Calu3 (cell line): ENCODE measurements at places on chromosomes 13 and 19. TPM values are rescaled to one million over a fixed set of nuclear protein-coding genes. Genes with fewer than 3 reads are reported as not detected.
A peak's percentile ranks its signal among the peaks of the same experiment; 100 is the strongest.

Gene LHB
- total RNA-seq: 1.1 TPM in 1 of 2 replicates, not detected in the other

- no peak for DNase-seq
- no peak overlapping the region for H3K4me3 ChIP-seq
- no peaks in the 10 kb centered on the region for H3K36me3 ChIP-seq
- no peaks in the 10 kb centered on the region for H3K4me1 ChIP-seq
- H3K27me3 ChIP-seq: no peaks in the 10 kb centered on the region
Measured at GRCh38 chr13:75220238-75220542, 261.8 kb downstream of the TBC1D4 start.

DNA sequence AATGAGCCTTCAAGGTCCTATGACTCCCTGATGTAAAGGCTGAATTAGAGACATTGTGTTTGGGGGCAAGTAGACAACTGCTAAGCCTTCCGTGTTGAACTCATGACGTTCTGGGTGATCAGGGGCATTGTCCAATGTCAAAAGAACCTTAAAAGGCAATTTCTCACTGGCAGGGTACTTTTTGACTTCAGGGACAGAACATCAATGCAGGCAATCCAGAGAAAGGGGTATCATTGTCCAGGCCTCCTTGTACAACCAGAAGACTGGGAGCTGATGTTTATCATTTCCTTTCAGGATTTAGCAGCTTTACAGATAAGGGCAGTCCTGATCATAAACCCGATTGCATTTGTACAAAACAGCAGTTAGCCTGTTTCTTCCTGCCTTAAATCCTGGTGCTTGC lies 25.0 kb upstream of the SMAD9 start:
- H3K4me1 ChIP-seq: no peaks in the 10 kb centered on the region
- peaks cover 4% of the 10 kb centered on the region for H3K36me3 ChIP-seq
- DNase-seq: no peak
- no peaks in the 10 kb centered on the region for H3K27me3 ChIP-seq
- H3K27ac ChIP-seq: peak overlapping the region; percentile 63

Gene TMEM150B
- total RNA-seq: 0.73 TPM in 1 of 2 replicates, not detected in the other

- no peaks in the 10 kb centered on the region for H3K27me3 ChIP-seq
- no peaks in the 10 kb centered on the region for H3K36me3 ChIP-seq
- no peak overlapping the region for H3K4me3 ChIP-seq
- H3K27ac ChIP-seq: no peak overlapping the region
- peaks cover 8% of the 10 kb centered on the region for H3K4me1 ChIP-seq
- DNase-seq: no peak
Measured at GRCh38 chr13:108195146-108195545, 20.2 kb downstream of the LIG4 start.

Gene CIC
- total RNA-seq: 72.6 and 75.5 TPM in 2 replicates

GRCh38 chr19:43765109-43765876 lies 10.5 kb upstream of the SMG9 start:
- DNase-seq: peak; percentile 77
- peaks cover 50% of the 10 kb centered on the region for H3K4me1 ChIP-seq
- H3K27me3 ChIP-seq: no peaks in the 10 kb centered on the region
- H3K27ac ChIP-seq: peak overlapping the region; percentile 55
- H3K36me3 ChIP-seq: peaks cover 51% of the 10 kb centered on the region

Gene GJA3
- total RNA-seq: 3.9 and 4.3 TPM in 2 replicates

Gene LENG1
- total RNA-seq: 9.9 and 10.7 TPM in 2 replicates

Gene LILRA5
- not detected in 2 replicates for total RNA-seq

GRCh38 chr19:58453743-58454142 lies 2.3 kb downstream of the ZNF324B start:
- no peaks in the 10 kb centered on the region for H3K27me3 ChIP-seq
- H3K36me3 ChIP-seq: peaks cover 22% of the 10 kb centered on the region
- no peak overlapping the region for H3K4me3 ChIP-seq
- peaks cover 24% of the 10 kb centered on the region for H3K4me1 ChIP-seq

Gene IFNL4
- not detected in 2 replicates for total RNA-seq

- H3K36me3 ChIP-seq: no peaks in the 10 kb centered on the region
- H3K4me3 ChIP-seq: no peak overlapping the region
- H3K27ac ChIP-seq: no peak overlapping the region
- DNase-seq: no peak
- no peaks in the 10 kb centered on the region for H3K27me3 ChIP-seq
Measured at GRCh38 chr13:40039061-40039460, 383.6 kb downstream of the COG6 start.

GRCh38 chr13:29065142-29065541 lies 245.0 kb downstream of the MTUS2 start:
- no peaks in the 10 kb centered on the region for H3K4me1 ChIP-seq
- no peak for DNase-seq
- H3K36me3 ChIP-seq: no peaks in the 10 kb centered on the region
- no peaks in the 10 kb centered on the region for H3K27me3 ChIP-seq
- H3K27ac ChIP-seq: no peak overlapping the region

Gene MCF2L
- total RNA-seq: 12.9 and 14.2 TPM in 2 replicates

Gene ZNF254
- 14.5 and 17.3 TPM in 2 replicates for total RNA-seq

Gene PLPPR3
- 0.27 TPM in 1 of 2 replicates, not detected in the other for total RNA-seq

Gene CGB3
- 1.1 TPM in 1 of 2 replicates, not detected in the other for total RNA-seq

Gene NLRP11
- 0.22 TPM in 1 of 2 replicates, not detected in the other for total RNA-seq

Gene ZNF730
- not detected in 2 replicates for total RNA-seq

Gene RNF113B
- total RNA-seq: not detected in 2 replicates

DNA sequence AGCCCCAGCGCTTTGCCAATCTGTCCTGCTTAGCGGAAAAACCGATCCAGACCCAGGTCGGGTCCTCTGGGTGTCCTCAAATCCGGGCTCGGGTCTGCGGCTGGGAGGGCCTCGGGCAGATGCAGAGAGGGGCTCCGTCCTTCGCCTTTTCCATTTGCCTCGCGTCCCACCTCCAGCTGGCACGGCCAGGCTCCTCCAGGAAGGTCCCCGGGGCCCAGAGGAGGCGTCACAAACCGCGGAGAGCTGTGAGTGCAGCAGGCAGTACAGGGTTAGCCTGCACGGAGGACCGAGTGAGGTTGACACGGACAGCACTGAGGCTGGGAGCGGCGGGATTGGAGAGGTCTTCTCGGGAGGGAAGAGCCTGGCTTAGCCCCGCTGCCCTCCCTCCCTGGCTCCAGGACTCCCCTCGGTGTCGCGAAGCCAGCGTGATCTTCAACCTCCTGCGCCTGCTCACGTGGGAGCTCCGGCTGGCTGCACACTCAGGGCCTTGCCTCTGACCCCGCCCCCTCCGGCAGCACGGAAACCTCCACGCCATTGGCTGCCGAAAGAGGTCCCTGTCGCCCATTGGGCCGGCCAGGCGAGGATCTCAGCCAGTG lies 2.8 kb upstream of the IFNL2 start:
- peaks cover 54% of the 10 kb centered on the region for H3K27me3 ChIP-seq
- no peak for DNase-seq
- H3K4me1 ChIP-seq: peaks cover 5% of the 10 kb centered on the region

DNA sequence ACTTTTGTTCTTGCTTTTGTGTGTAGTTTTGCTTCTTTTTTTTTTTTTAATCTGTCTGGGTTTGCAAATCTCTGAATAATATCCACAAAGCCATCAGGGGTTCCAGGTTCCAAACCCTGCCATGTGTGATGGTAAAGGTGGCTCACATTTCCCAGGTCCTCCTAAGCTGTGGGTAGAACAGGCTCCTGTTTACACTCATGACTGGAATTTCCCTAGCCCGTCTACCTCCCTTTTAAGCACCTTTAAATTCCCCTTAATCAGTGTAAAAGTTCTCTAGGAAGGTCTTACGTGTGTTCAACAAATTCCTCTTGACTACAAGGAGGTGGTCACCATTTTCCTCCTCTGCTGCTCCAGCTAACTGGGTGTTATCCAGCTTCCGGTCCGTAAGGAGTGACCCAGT lies 62.8 kb downstream of the EFNB2 start:
- peak overlapping the region; percentile 61 for H3K4me3 ChIP-seq
- H3K4me1 ChIP-seq: peaks cover 8% of the 10 kb centered on the region
- peak overlapping the region; percentile 74 for H3K27ac ChIP-seq
- H3K27me3 ChIP-seq: no peaks in the 10 kb centered on the region
- no peaks in the 10 kb centered on the region for H3K36me3 ChIP-seq

GRCh38 chr13:71213252-71213821 lies 653.7 kb downstream of the DACH1 start:
- H3K36me3 ChIP-seq: no peaks in the 10 kb centered on the region
- H3K4me1 ChIP-seq: no peaks in the 10 kb centered on the region
- no peak overlapping the region for H3K4me3 ChIP-seq
- no peaks in the 10 kb centered on the region for H3K27me3 ChIP-seq
- no peak overlapping the region for H3K27ac ChIP-seq
- no peak for DNase-seq

GRCh38 chr13:83048419-83048818 lies 833.9 kb downstream of the SLITRK1 start:
- H3K36me3 ChIP-seq: no peaks in the 10 kb centered on the region
- no peaks in the 10 kb centered on the region for H3K27me3 ChIP-seq
- H3K4me3 ChIP-seq: no peak overlapping the region
- H3K4me1 ChIP-seq: no peaks in the 10 kb centered on the region
- H3K27ac ChIP-seq: no peak overlapping the region

GRCh38 chr13:45051315-45051714 lies 62.0 kb downstream of the GPALPP1 start:
- no peak overlapping the region for H3K27ac ChIP-seq
- H3K36me3 ChIP-seq: no peaks in the 10 kb centered on the region
- H3K4me1 ChIP-seq: peaks cover 12% of the 10 kb centered on the region
- no peak for DNase-seq

Gene ERFL
- total RNA-seq: 0.21 and 0.29 TPM in 2 replicates

Gene ZNF563
- 0.81 and 1.3 TPM in 2 replicates for total RNA-seq

GRCh38 chr19:16463341-16463990 lies 8.3 kb downstream of the EPS15L1 start:
- peaks cover 21% of the 10 kb centered on the region for H3K4me1 ChIP-seq
- peak overlapping the region; percentile 44 for H3K27ac ChIP-seq
- no peak overlapping the region for H3K4me3 ChIP-seq
- peaks cover 4% of the 10 kb centered on the region for H3K36me3 ChIP-seq
- no peak for DNase-seq

Gene STOML3
- total RNA-seq: not detected in 2 replicates

Gene IGFL3
- not detected in 2 replicates for total RNA-seq

- H3K4me1 ChIP-seq: no peaks in the 10 kb centered on the region
- H3K27ac ChIP-seq: no peak overlapping the region
- H3K27me3 ChIP-seq: no peaks in the 10 kb centered on the region
Measured at GRCh38 chr19:31312009-31312676, 37.1 kb downstream of the TSHZ3 start.

GRCh38 chr13:25881971-25882451 lies 169.8 kb downstream of the SHISA2 start:
- H3K27me3 ChIP-seq: peaks cover 47% of the 10 kb centered on the region
- H3K27ac ChIP-seq: no peak overlapping the region
- no peaks in the 10 kb centered on the region for H3K36me3 ChIP-seq
- H3K4me1 ChIP-seq: peaks cover 23% of the 10 kb centered on the region
- no peak for DNase-seq

Gene CLEC17A
- total RNA-seq: not detected in 2 replicates

Gene PLIN5
- total RNA-seq: 7.6 and 13.1 TPM in 2 replicates

DNA sequence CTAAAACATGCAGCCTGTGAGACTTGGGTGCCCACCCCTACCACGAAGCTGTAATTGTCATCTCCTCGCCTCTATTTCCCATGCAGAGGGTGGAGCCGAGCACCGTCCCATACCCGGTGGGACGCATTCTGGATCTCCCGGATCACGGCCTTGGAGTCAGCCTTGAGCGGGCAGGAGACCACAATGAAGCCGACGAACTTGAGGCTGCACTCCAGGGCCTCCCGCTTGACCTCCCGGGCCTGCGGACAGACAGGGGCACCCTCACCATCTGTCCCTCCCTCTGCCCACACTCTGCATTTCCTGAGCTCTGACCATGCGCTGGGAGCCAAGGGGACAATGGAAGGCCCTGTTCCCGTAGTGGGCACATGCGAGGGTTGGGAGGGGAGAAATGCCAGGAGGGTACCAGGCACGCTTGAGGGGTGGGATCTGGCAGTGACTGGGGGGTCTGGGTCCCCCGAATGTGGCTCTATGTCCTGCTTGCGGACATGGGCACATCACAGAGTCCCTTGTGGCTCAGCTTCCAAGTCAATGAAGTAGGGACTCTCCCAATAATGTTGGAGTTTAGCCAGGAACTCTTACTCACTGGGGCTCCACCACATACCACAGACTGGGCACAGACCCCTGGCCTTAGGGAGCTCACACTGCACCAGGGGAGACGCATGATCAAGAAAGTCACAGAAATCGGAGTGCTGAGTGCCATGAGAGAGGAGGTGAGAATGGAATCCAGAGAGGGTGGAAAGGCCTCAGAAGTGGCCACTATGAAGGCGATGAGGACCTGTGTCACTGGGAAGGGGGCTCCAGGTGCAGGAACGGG lies 9.2 kb upstream of the GMIP start:
- H3K4me1 ChIP-seq: no peaks in the 10 kb centered on the region
- H3K36me3 ChIP-seq: peaks cover 40% of the 10 kb centered on the region
- no peaks in the 10 kb centered on the region for H3K27me3 ChIP-seq
- no peak for DNase-seq

DNA sequence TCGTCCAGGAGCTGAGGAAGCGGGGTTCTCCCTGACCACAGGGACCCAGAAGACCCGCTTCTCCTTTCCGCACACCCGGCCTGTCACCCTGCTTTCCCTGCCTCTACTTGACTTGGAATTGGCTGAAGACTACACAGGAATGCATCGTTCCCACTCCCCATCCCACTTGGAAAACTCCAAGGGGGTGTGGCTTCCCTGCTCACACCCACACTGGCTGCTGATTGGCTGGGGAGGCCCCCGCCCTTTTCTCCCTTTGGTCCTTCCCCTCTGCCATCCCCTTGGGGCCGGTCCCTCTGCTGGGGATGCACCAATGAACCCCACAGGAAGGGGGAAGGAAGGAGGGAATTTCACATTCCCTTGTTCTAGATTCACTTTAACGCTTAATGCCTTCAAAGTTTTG lies 18.9 kb downstream of the VASP start:
- no peaks in the 10 kb centered on the region for H3K27me3 ChIP-seq
- peak overlapping the region; percentile 49 for H3K27ac ChIP-seq
- no peak overlapping the region for H3K4me3 ChIP-seq
- H3K4me1 ChIP-seq: peaks cover 24% of the 10 kb centered on the region
- H3K36me3 ChIP-seq: peaks cover 89% of the 10 kb centered on the region
- peak; percentile 70 for DNase-seq

Gene CD22
- 5.9 and 7.6 TPM in 2 replicates for total RNA-seq

DNA sequence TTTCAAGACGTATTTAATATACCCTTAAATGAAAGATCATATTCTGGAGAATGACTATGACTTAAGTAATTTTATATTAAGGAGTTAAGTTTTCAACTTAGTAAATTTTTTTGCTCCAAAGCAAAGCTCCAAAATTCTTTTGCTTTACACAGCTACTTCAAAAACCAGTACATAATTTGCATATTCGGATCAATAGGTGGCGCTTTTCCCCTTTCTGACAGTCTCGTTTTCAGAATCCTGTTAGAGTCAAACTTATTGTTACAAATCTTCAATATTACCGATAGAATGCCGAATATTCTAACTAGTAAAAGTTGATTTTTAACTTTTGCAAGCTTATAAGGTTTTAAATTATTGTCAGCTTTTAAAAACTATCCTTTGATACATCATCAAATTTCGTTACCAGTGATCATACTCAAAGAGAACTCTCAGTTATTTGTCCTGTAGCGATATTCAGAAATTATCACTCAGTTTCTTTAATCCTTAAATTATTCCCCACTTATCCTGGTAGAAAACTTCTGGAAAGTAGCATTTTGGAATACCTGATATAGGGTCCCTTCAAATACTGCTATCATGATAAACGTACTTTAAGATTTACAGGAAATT lies 852.7 kb upstream of the KLHL1 start:
- no peaks in the 10 kb centered on the region for H3K4me1 ChIP-seq
- DNase-seq: no peak
- no peaks in the 10 kb centered on the region for H3K27me3 ChIP-seq
- no peak overlapping the region for H3K27ac ChIP-seq
- no peaks in the 10 kb centered on the region for H3K36me3 ChIP-seq

Gene ZNF284
- total RNA-seq: 4.7 and 5.6 TPM in 2 replicates

Gene CYP4F3
- total RNA-seq: 6.9 and 16.7 TPM in 2 replicates

Gene CYP2F1
- not detected in 2 replicates for total RNA-seq

Gene PTGER1
- total RNA-seq: 1.2 and 1.3 TPM in 2 replicates

GRCh38 chr19:56314018-56314380 lies 640 bp downstream of the ZSCAN5A start:
- no peaks in the 10 kb centered on the region for H3K27me3 ChIP-seq
- H3K36me3 ChIP-seq: peaks cover 52% of the 10 kb centered on the region
- peak overlapping the region; percentile 99 for H3K27ac ChIP-seq
- H3K4me3 ChIP-seq: peak overlapping the region; percentile 95
